Osteocyte (in vitro differentiated cells): ENCODE measurements at places on chromosomes 3 and 15. TPM values are rescaled to one million over a fixed set of nuclear protein-coding genes. Genes with fewer than 3 reads are reported as not detected.

GRCh38 chr15:65987100-65987499 is 117.8 kb downstream of the RAB11A start:
- no peak for DNase-seq

GRCh38 chr3:180416111-180416594 is 185.8 kb upstream of the TTC14 start:
- no peak for DNase-seq

GRCh38 chr3:18238332-18238731 is 186.8 kb downstream of the SATB1 start:
- no peak for DNase-seq

KCNMB3 gene
- total RNA-seq, result 2.6 and 3.2 TPM in 2 replicates
